AG10803 (cell line): ENCODE measurements at places on chromosomes 7 and 10.
A peak's percentile ranks its signal among the peaks of the same experiment; 100 is the strongest.

DNA sequence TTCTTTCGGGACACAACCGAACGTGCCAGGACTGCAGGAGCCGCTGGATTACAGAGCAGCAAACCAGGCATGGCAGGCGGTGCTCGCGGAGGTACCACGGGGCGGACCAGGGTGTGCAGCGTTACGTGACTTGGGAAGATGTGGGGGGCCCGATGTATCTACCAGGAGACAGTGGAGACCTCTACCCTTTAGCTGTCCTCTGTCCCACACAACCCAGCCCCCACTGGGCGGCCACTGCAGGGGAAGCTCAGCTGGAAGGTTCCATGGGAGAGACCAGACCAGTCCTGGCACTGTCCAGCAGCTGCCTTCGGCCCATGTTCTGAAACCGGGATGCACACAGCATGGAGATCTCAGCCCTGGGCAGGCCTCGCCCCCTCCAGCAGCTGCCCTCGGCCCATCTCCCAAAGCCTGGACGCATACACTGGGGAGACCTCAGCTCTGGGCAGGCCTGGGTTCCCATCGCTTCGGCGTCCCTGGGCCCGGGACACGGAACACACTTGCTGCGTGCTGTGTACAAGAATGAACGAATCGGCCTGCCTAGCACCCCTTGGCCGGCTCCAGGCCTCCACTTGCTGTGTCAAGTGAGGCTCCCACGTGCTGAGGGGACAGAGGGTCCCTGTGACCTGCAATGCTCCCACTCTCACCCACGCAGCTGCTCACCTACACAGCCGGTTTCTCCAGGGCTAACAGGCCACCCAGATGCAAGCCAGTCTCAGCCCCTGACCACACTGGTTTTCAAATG lies 177.4 kb downstream of the ELFN1 start:
- no peak for DNase-seq

DNA sequence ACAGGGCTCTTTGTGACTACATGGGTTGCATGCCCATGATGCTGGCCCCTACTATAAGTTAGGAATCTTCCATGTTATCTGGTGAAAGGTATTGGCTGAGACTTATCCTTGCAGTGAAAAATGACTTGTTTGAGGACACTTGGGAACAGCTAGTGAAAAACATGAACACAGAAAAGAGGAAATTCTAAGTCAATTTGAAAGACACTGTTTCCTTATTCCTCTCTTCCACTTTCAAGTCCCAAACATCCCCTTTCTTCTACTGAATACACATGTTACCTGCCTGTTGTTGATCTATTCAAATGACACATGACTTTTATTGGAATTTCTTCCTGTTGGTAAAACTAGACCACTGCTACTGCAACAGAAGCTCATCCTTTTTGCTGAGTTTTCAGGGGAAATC lies 29.5 kb upstream of the PRKCQ start:
- DNase-seq: no peak

GRCh38 chr7:112665709-112666108 lies 124.5 kb downstream of the TMEM168 start:
- DNase-seq: peak; percentile 8

DNA sequence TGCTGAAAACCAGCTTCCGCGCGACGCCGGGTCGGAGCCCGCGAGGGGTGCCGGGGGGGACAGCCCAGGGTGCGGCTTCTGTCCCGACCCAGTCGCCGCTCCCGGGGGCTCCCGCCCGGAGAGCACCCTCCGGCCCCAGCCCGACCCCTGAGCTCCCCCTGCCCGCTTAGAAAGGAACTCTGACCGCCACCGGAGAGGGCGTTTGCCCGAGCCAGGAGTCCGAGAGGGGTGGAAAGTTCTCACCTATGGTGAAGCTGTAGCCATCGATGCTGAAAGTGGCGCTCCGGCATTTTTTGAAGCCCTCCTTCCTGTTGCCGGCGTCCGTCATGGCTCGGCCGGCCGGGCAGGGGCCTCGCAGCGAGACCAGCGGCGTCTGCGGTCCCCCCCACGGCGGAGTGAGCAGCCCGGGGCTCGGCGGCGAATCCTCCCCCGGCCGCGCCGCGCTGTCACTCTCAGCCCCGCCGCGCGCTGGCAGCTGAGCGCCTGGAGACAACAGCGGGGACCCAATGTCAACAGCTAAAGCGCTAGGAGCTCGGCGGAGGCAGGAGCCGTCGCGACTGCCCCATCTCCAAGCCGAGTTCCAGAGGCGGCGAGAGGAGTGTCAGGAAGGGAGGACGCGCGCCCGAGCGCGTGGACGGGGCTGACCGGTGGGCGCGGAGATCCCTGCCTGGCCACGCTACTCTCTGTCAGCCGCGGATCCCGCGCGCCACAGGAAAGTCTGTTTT lies 191.6 kb downstream of the LSM5 start:
- DNase-seq: no peak

DNA sequence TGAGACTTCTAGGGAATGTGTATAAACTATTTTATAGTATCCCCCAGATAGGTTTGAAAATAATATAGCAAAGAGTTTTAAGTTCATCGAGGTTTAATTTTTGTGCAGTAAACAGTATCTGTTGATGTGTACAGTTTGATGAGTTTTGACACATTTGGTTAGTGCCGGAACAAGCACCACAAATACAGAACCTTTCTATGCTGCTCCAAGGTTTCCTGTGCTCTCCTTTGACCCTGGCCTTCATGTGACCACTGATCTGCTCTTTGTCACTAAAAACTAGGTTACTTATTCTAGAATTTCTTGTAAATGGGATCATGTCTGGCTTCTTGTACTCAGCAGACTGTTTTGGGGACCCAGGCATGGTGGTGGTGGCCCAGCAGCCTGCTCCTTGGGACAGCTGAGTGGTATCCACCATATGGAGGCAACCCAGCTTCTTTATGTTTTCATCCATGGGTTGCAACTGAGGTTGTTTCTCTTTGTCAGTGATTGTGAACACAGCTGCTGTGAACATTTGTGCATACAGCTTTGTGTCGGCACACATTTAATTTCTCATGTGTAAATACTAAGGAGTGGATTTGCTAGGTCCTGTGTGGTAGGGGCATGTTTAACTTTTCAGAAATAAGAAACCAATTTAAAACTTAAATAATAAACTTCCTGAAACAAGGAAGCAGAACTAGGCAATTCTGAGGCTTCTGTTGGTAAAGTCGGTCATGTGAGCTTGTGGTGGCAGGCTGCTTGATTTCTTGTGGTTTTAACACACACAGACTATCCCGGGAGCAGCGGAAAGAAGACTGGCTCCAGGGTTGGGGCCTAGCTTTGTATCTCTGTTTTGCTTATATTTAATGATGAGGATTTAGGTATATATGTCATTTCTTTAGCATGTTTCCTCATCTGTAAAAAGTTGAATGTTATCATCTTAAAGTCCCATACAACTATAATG lies 219.4 kb downstream of the ABCA13 start:
- no peak for DNase-seq

DNA sequence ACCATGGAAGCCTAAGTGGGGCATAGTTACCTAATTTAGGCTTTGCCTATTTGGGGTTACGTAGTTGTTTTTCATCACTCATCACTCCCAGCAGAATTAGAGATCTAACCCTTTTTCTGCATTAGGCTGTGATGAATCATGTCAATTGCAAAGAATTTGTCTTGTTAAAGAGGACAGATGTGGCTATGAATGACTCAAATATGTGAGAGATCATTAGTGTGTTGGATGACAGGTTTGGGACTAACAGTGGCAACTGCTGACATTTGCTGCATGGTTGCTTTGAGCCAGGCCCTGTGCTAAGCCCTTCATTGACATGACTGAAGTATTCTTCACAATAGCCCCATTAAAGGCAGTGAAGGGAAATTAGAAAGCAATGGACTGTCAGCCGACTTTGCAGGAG lies 83.4 kb upstream of the BMPER start:
- DNase-seq: peak; percentile 41

- peak; percentile 54 for DNase-seq
Observed at GRCh38 chr7:66379542-66380160, 174.5 kb downstream of the TPST1 start.

- peak; percentile 57 for DNase-seq
Observed at GRCh38 chr7:4830176-4830575, 31.7 kb downstream of the PAPOLB start.

DNA sequence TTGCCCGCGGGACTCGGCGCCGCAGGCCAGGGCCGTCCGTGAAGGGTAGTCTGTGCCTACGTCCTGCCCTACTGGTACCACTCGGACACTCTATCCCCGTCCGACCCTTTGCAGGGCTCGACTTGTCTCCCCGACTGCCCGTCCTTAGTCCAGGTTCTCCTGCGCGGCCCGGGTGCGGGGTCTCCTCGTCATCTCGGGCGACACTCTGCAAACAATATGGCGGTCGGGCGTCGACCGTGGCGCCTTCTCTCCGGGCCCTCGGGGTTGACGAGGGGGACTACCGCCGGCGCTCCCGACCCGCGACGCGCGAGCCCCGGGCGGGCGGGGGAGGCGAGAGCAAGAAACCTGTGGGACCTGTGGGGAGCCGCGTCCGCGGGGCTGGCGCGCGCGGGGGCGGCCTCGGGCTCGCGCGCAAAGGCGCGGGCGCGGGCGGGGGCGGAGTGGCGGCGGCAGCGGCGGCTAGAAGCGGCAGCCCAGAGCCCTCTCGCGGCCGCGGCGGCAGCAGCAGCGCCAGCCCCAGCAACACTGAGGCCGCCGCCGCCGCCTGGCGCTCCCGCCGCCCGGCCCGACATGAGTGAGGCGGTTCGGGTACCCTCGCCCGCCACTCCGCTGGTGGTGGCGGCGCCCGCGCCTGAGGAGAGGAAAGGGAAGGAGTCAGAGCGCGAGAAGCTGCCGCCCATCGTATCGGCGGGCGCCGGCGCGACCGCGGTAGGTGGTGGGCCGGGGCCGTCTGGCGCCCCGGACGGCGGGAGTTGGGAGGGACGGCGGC lies at the start of gene HECTD2:
Gene HECTD2 (plus strand): TSS at position 476 of the 769 bp plus-strand sequence. CDS start 95 bp downstream, at position 571.
- peak; percentile 80 for DNase-seq

GRCh38 chr10:88004451-88004850 lies 141.0 kb downstream of the PTEN start:
- DNase-seq: peak; percentile 55

- no peak for DNase-seq
Observed at GRCh38 chr7:5373300-5373699, 50.3 kb downstream of the TNRC18 start.

GRCh38 chr10:33950206-33950605 lies 615.7 kb upstream of the NRP1 start:
- DNase-seq: no peak

GRCh38 chr10:61486738-61487396 lies 33.7 kb upstream of the TMEM26 start:
- peak; percentile 31 for DNase-seq

GRCh38 chr7:108808549-108809266 lies 239.0 kb downstream of the DNAJB9 start:
- DNase-seq: no peak

DNA sequence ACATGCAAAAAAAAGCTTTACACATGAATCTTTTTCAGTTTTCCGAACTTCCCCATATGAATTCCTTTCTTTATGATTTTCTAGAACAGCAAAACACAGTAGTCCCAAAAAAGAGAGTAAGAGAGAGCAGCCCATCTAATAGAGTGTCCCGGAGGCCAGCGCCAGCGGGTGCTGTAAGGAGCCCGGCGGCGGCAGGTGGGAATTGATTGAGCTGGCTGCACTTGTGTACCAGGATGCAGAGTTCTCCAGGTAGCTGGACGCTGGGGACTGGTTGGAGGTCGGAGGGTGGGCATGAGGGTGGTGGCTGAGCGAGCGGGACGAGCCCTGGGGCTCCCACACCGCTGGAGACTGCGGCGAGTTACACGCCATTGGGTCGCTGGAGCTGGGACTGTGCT lies 4.0 kb downstream of the DLX5 start:
- DNase-seq: no peak

- DNase-seq: no peak
Observed at GRCh38 chr7:150950496-150951180, 27.5 kb downstream of the KCNH2 start.

DNA sequence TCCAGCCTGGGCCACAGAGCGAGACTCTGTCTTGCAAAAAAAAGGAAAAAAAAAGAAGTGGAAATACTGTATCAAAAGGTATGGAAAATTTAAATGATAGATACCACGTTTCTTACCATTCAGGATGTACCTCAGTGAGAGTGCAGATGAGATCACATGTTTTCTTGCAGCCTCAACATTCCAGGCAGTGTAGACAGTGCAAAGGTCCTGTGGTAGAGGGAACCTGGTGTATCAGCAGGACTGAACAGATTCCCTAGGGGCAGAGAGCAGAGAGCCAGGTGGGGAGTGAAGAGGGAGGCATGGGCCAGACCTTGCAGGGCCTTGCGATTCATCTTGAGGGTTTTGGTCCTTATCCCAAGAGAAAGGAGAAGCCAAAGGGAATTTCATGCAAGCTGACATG lies 17.7 kb upstream of the ATXN7L1 start:
- DNase-seq: no peak

DNA sequence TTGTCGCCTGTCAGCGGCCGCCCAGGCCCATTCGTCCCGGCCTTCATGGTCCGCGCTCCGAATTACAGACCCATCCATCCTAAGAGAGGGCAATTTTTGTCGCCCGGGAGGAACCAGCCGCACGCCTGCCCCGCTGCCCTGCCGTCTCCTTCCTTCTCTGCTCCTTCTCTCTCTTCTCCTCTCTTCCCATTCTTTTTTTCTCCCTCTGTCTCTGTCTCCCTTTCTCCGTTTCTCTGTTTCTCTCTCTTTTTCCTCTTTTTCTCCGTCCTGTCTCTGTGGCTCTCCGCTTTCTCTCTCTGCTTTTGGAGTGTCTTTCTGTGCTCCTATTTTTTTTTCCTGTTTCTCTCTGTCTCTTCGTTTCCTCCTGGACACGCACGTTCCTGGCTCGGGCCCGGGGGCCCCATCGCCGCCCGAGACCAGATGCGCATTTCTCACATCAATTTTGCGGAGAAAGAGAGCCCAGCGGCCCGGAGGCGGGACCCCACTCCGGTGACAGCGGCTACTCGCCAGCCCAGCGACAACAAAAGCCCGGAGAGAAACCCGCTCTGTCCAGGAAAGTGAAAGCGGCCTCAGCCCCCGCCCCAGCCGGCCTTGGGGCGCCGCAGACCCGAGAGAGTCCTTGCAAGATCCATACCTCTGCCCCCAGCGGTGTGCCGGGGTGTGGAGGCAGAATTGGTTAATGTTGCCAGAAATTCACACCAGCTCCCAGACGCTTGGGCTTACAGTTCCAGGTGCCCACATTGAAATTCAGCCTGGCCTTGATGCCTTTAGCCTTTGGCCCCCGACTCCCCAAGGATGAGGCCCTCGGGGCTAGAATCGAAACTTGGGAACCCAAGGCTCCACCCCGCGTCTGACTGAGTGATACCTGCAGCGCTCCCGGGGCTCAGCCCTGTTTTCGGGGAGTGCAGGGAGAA lies 4.1 kb downstream of the LBX1 start:
- DNase-seq: no peak

- no peak for DNase-seq
Observed at GRCh38 chr10:103140469-103140868, 52.6 kb downstream of the NT5C2 start.

- DNase-seq: no peak
Observed at GRCh38 chr10:98012644-98013043, 17.8 kb downstream of the CRTAC1 start.

DNA sequence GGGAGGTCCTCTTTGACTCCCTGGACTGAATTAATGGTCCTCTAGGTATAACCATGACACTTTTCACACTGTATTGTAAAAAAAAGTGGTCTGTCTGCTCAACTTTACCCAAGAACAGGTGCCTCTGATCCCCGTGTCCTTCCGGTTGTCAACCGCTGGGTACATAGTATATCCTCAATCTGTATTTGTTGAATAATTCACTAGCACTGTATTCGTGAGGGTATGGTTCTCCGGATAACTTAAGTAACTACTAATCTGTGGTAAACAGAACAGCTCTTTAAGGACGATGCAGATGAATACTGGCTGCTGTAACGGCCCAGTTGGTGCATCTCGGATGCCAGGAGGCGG lies 472 bp upstream of the ADAM22 start:
- DNase-seq: no peak
